ENCODE measurements at places on chromosomes 5 and 9. TPM values are rescaled to one million over a fixed set of nuclear protein-coding genes. Genes with fewer than 3 reads are reported as not detected.

IFNK gene
- total RNA-seq = not detected

- H3K27me3 ChIP-seq = no peaks in the 10 kb centered on the region
- H3K4me3 ChIP-seq = no peak overlapping the region
- H3K36me3 ChIP-seq = no peaks in the 10 kb centered on the region
- no peak for DNase-seq
- no peak overlapping the region for H3K27ac ChIP-seq
- no peaks in the 10 kb centered on the region for H3K4me1 ChIP-seq
Measured at GRCh38 chr9:86792136-86792535, 155.2 kb downstream of the GAS1 start.

- H3K36me3 ChIP-seq = no peaks in the 10 kb centered on the region
Measured at GRCh38 chr5:58938563-58939424, 355.9 kb downstream of the RAB3C start.

BHMT2 gene
- total RNA-seq = 0.05 TPM

TOR1B gene
- 15.5 TPM for total RNA-seq

NCS1 gene
- 5.4 TPM for total RNA-seq

DNA sequence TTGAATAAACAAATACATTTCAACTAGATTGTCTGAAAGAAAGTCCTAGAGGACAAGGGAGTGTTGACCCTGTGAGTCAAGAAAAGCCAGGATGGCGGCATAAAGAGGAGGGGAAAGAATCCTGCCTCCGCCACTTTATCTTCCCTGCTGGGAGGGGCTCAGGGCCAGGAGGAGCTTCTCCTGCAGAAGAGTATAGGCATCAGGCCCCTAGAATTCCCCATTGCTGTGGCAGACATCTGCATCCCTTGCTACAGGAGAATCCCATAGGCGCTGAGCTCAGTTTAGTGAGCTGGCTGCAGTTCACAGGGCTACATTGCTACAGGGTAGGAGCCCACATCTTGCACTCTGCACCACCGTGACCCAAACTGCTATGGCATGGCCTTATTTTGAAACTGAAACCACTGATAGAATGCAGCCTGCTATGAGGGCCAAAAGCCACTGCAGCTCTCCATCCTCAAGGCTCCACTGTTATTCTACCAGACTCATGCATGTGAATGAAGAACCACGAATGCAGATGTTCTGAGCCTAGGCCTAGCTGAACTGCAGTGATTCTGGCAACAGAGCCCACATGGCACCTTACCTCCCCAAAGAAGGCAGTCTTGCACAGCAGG is 941.4 kb upstream of the CTNND2 start:
- DNase-seq = no peak
- no peak overlapping the region for H3K27ac ChIP-seq
- H3K4me3 ChIP-seq = no peak overlapping the region
- H3K36me3 ChIP-seq = no peaks in the 10 kb centered on the region
- no peaks in the 10 kb centered on the region for H3K4me1 ChIP-seq
- no peaks in the 10 kb centered on the region for H3K27me3 ChIP-seq

DNA sequence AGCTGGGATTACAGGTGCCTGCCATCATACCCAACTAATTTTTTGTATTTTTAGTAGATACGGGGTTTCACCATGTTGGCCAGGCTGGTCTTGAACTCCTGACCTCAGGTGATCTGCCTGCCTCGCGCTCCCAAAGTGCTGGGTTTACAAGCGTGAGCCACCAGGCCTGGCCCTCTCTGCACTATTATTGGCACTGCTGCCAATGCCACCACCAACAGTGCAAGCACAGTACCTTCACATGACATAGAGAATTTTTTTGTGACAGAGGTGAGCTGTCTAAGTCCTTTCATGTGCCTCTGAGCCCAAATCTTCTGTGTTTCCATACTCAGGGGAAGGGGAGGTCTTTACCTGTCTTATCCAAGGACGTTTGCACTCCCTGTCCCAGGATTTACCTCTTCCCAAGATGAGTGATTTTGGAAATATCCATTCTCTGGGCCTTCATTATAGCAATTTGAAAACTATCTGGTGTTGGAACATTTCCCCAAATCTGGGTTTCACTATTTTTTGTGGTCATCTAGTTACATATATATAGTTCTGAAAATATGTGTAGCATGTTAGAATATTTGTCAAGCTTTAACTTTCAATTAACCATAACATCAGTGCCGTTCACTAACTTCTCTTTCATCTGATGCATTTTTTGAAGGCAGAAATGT is 5.4 kb upstream of the CD180 start:
- no peak overlapping the region for H3K4me3 ChIP-seq
- no peak for DNase-seq
- H3K27ac ChIP-seq = no peak overlapping the region
- no peaks in the 10 kb centered on the region for H3K27me3 ChIP-seq

DNA sequence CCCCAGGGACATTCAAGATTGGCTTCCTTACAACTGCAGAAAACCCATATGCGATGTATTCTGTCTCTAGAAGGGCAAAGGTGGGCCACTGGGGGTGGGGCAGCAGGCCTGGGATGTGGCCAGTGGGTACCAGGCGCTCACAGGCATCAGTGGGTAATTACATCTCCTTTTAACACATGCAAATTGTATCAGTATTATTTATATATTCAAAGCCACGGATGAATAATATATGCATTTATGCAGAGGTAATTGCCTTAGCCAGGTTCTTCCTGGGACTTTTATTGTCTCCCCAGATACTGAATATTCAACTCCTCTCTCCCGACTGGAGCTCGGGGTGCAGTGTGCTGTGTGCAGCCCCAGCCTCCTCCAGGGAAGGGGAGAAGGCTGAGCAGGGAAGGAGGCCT is 109.4 kb upstream of the MVB12B start:
- peaks cover 9% of the 10 kb centered on the region for H3K27me3 ChIP-seq
- DNase-seq = no peak
- H3K4me1 ChIP-seq = no peaks in the 10 kb centered on the region
- H3K4me3 ChIP-seq = no peak overlapping the region

GRCh38 chr5:8961956-8962355 is 583.9 kb downstream of the SEMA5A start:
- no peaks in the 10 kb centered on the region for H3K36me3 ChIP-seq
- no peak overlapping the region for H3K27ac ChIP-seq
- H3K4me1 ChIP-seq = no peaks in the 10 kb centered on the region
- no peak overlapping the region for H3K4me3 ChIP-seq
- DNase-seq = no peak

CNTLN gene
- 6.4 TPM for total RNA-seq

PDE6A gene
- total RNA-seq = under 0.01 TPM

- no peak for DNase-seq
- no peak overlapping the region for H3K4me3 ChIP-seq
- H3K27ac ChIP-seq = no peak overlapping the region
- peaks cover 19% of the 10 kb centered on the region for H3K36me3 ChIP-seq
- no peaks in the 10 kb centered on the region for H3K27me3 ChIP-seq
Measured at GRCh38 chr9:99966716-99967115, 60.3 kb downstream of the STX17 start.

GRCh38 chr5:132760049-132760420 is 12.8 kb downstream of the CCNI2 start:
- H3K27me3 ChIP-seq = no peaks in the 10 kb centered on the region
- DNase-seq = no peak
- H3K27ac ChIP-seq = no peak overlapping the region
- H3K4me1 ChIP-seq = no peaks in the 10 kb centered on the region
- no peak overlapping the region for H3K4me3 ChIP-seq

GRCh38 chr9:127664678-127665507 is 41.9 kb upstream of the CFAP157 start:
- no peaks in the 10 kb centered on the region for H3K27me3 ChIP-seq
- no peaks in the 10 kb centered on the region for H3K36me3 ChIP-seq
- H3K4me1 ChIP-seq = no peaks in the 10 kb centered on the region
- no peak for DNase-seq
- H3K27ac ChIP-seq = no peak overlapping the region

SARDH gene
- 13.1 TPM for total RNA-seq

CACNA1B gene
- total RNA-seq = 1.1 TPM

QRFP gene
- total RNA-seq = 0.05 TPM

GRCh38 chr5:933251-933861 is 40.7 kb downstream of the TRIP13 start:
- no peaks in the 10 kb centered on the region for H3K27me3 ChIP-seq
- H3K36me3 ChIP-seq = no peaks in the 10 kb centered on the region
- H3K27ac ChIP-seq = no peak overlapping the region

THBS4 gene
- 9.2 TPM for total RNA-seq

C9 gene
- 0.19 TPM for total RNA-seq

DNA sequence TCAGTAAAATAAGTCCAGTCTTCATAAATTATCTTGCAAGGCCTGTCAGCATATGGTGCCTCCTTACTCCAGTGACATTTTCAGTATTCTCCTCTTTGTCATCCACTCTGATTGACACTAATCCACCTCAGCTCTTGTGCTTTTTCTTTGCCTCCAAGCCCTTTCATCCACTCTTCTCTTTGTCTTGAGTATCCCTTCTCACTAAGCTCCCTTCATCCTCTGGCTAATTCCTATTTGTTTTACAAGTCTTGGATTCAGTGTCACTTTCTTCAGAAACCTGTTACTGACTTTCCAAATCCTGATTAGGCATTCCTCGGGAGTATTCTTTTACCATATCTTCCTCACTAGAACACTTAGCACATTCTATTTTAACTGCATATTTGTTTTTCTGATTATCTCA is 100.6 kb upstream of the VCAN start:
- H3K27ac ChIP-seq = no peak overlapping the region
- no peak for DNase-seq
- H3K36me3 ChIP-seq = no peaks in the 10 kb centered on the region
- no peaks in the 10 kb centered on the region for H3K4me1 ChIP-seq

AK6 gene
- total RNA-seq = 76.5 TPM

- H3K4me3 ChIP-seq = no peak overlapping the region
- peaks cover 24% of the 10 kb centered on the region for H3K36me3 ChIP-seq
Measured at GRCh38 chr9:95912773-95913172, 37.3 kb downstream of the ERCC6L2 start.

PCDHAC2 gene
- 0.38 TPM for total RNA-seq

DNA sequence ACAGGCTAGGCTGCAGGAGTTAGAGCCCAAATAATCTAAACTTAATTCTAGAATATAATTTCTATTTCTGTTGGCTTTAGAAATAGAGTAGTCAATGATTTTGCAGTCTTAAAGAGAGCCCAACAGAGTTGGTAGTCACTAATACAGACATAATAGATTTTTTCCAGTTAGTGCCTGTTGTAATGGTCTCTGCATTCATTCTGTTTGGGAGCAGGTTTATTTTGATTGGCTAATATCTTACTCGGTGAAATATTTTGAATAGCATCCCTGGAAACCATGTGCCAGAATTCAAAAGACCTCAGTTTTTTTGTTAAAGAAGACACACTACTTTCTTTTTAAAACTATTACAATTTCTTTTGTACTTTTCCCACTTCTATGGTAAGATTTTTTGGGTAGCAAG is 107.2 kb downstream of the RASGRF2 start:
- H3K27ac ChIP-seq = no peak overlapping the region
- no peak overlapping the region for H3K4me3 ChIP-seq
- H3K27me3 ChIP-seq = no peaks in the 10 kb centered on the region
- H3K36me3 ChIP-seq = no peaks in the 10 kb centered on the region
- H3K4me1 ChIP-seq = no peaks in the 10 kb centered on the region

DNA sequence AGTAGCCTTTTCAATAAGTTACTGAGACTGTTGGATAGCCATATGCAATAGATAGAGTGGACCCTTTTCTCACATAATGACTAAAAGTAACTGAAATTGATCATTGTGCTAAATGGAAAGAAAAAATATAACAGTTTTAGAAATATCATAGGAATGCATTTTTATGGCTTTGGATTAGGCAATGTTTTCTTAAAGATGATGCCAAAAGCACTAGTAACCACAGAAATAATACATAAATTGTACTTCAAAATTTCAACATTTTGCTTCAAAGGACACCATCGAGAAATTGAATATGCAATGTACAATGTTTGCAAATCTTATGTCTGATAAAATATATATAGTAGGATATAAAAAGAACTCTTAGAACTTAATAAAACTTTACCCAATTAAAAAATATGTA is 1267.5 kb upstream of the CDH9 start:
- no peak overlapping the region for H3K27ac ChIP-seq
- H3K27me3 ChIP-seq = no peaks in the 10 kb centered on the region
- H3K4me1 ChIP-seq = no peaks in the 10 kb centered on the region
- no peak for DNase-seq
- H3K4me3 ChIP-seq = no peak overlapping the region

DNA sequence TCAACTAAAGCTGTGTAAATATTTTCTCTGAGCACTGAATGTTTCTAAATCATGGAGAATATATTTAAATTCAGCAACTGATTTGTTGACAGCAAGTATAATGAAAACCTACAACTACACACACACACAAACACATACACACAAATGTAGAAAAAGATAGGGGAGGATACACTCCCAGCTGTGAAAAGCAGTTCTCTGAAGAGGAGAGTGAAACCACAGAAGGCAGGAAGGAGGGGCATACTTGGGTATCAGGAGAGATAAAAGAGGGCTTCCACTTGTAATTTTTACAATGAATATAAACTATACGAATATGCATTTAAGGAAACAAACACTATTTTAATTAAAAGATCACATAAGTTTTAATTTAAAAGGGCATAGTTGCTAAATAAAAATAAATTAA is 227.8 kb upstream of the SLC24A2 start:
- no peaks in the 10 kb centered on the region for H3K27me3 ChIP-seq
- no peak for DNase-seq
- no peaks in the 10 kb centered on the region for H3K36me3 ChIP-seq
- H3K27ac ChIP-seq = no peak overlapping the region
- peaks cover 3% of the 10 kb centered on the region for H3K4me1 ChIP-seq
- H3K4me3 ChIP-seq = no peak overlapping the region

DNA sequence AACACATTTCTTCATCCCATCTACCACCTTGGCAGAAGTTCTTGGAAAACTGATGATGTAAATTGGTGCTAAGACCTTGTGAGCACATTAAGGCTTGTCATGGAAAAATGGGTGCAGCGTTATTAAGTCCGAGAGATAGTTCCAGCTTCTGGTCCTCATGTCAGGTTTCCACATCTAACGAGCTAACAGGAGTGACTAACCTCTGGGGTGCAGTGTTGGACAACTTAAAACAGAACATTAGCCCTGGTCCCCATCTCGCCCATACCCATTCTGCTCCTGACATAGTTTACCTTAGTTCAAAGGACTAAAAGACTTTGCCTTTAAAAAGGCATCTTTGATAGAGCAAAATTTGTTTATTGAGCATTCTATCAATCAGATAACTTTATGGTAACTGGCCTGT is 128.0 kb downstream of the SLC1A3 start:
- DNase-seq = no peak
- no peak overlapping the region for H3K4me3 ChIP-seq
- no peaks in the 10 kb centered on the region for H3K4me1 ChIP-seq
- H3K27me3 ChIP-seq = no peaks in the 10 kb centered on the region
- H3K36me3 ChIP-seq = no peaks in the 10 kb centered on the region
- H3K27ac ChIP-seq = no peak overlapping the region

GRCh38 chr5:72459089-72459661 is 48.0 kb downstream of the ZNF366 start:
- H3K4me3 ChIP-seq = no peak overlapping the region
- H3K27ac ChIP-seq = no peak overlapping the region
- H3K36me3 ChIP-seq = no peaks in the 10 kb centered on the region

ACOT12 gene
- total RNA-seq = 0.05 TPM
